ENCODE measurements at places on chromosomes 12 and 14.

- no peak for DNase-seq
Measured at GRCh38 chr12:106004289-106004688, 134.5 kb downstream of the NUAK1 start.

GRCh38 chr12:62434494-62435302 lies 31.9 kb upstream of the MON2 start:
- no peak for DNase-seq

GRCh38 chr12:53868511-53868986 lies 70.1 kb upstream of the HOXC13 start:
- no peak for DNase-seq

DNA sequence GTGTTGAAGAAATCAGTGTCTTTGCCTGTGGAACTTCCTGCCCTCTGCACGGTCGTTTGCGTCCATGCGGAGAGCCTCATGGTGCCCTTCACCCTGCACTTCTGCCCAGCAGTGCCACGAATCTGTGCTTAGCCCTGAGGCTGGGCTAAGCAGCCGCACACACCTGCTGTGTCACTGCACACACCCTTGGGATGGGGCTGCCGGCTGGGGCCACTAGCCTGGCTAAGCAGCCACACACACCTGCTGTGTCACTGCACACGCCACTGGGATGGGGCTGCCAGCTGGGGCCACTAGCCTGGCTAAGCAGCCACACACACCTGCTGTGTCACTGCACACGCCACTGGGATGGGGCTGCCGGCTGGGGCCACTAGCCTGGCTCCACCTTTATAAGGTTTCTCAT lies 188.5 kb downstream of the KIF26A start:
- no peak for DNase-seq

DNA sequence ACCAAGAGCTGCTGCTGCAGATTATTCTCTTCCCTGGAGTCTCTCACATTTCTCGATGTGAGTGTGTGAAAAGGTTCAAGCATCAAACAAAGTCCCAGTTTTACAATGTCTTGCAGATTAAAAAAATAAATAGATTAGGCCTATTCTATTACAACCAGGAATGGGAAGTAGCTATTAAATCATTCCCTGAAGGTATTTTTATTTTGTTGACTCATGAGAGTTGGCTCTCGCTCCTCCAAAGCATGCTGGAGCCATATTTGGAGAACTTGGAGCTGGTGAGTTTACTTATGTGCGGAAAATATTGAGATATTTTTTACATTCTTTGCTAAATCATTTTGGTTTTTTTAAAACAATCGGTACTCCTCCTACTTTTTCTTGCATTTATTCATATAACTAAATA lies 572.3 kb downstream of the ETNK1 start:
- DNase-seq = no peak

- no peak for DNase-seq
Measured at GRCh38 chr14:96938946-96939345, 141.8 kb downstream of the VRK1 start.

DNA sequence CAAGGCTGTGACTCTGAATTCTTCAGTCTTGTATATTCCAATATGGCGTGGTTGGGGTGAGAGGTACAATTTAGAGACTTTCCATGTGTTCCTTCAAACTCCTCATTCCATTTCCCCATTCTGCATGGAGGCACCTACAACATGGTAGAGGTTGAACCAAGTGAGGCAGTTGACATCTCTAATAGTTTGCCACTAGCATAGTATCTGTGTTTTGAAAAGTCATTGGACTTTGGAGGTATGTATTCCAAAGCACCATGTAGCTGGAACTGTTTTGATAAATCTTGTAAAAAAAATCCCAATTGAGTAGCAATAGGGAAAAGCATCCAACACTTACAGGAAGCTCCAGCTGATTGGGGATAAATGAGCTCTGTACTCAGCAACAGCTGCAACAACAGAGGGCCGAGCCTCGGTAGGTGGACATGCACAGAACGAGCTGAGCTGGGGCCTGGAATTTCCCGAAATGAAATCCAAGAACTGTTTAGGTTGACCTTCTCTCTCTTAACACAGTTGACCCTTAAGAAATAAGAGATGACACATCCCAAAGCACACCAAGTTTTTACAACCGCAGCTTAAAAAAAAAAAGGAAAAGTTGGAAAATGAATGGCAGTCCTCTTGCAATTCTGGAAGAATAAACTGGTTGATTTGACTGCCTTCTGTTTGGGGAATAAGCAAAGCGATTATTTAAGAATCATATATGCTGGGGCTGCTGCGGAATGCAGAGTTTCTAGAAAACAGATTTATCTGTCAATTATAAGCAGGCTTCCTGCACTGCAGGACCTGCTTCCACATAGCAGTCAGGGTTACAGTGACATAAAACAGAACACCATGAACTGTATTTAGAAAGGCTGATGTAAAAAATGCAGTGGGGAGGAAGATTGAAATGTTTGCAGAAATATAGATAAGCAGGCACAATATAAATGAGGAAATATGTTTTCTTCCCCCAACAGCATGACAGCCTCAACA lies 194.6 kb upstream of the KRR1 start:
- DNase-seq = no peak

DNA sequence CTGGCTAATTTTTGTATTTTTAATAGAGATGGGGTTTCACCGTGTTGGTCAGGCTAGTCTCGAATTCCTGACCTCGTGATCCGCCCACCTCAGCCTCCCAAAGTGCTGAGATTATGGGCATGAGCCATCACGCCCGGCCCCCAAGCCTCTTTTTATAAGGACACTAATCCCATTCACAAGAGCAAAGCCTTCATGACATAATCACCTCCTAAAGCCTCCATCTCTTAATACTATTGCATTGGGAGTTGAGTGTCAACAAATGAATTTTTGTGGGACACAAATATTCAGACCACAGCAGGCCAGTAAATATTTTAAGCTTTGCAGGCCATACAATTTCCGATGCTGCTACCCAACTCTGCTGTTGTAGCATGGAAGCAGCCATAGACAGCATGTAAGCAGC lies 10.9 kb downstream of the RNF212B start:
- DNase-seq = no peak

GRCh38 chr12:88052686-88053085 lies 23.5 kb upstream of the C12orf50 start:
- DNase-seq = no peak

DNA sequence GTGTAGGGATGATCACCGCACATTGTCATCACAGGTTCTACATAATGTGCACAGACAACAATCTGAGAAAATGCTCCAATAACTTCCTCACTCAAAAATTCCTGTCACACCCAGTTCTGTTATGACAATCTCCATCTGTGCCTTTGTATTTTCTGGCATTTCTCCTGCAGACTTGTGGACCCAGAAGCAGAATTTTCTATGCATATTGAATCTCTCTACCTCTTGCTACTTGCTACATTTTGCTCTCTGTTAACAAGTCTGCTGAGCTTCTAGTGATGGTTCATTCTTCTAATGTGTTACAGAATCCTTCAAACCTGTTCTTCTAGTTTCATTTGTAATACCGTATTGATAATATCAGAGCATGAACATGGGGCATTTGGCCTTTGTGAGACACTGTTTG lies 127.8 kb upstream of the PTPRQ start:
- DNase-seq = no peak

GRCh38 chr12:26287671-26288381 lies 92.5 kb downstream of the SSPN start:
- no peak for DNase-seq

DNA sequence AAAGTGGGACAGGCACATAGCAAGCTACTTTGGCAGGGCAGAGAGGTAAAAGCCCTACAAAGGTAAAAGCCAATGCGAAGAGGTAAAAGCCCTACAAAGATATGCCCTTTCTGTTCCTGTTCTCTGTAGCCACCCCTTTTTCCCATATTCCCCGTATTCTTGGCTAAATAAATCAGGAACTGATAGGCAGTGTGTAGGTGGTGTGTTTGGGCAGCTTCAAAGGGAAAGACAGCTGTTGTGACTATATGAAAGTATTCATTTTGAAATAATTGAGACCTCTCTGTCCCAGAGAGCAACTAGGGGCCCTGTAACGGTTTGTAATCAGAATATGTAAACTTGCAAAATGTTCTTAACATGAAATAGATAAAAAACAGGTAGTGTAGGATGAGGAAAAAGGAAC lies 11.3 kb upstream of the SLC41A2 start:
- no peak for DNase-seq

GRCh38 chr12:57129889-57130288 lies 1.6 kb downstream of the LRP1 start:
- no peak for DNase-seq

- no peak for DNase-seq
Measured at GRCh38 chr12:63457857-63458256, 210.4 kb downstream of the DPY19L2 start.

DNA sequence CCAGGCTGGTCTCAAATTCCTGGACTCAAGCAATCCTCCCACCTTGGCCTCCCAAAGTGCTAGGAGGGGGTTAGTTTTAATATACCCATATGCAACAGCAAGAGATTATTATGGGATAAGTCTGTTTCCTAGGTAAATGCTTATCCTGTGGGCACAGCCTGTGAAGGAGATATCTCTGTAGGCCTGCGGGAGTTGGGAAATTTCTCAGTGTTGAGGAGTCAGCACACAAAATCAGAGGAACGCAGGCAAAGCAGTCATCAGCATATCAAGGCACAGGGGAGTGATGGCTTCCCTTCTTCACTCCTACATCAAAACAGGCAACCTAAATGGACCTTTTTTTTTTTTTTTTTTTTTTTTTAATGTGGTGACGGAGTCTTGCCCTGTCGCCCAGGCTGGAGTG lies 20.9 kb upstream of the TMED10 start:
- no peak for DNase-seq

DNA sequence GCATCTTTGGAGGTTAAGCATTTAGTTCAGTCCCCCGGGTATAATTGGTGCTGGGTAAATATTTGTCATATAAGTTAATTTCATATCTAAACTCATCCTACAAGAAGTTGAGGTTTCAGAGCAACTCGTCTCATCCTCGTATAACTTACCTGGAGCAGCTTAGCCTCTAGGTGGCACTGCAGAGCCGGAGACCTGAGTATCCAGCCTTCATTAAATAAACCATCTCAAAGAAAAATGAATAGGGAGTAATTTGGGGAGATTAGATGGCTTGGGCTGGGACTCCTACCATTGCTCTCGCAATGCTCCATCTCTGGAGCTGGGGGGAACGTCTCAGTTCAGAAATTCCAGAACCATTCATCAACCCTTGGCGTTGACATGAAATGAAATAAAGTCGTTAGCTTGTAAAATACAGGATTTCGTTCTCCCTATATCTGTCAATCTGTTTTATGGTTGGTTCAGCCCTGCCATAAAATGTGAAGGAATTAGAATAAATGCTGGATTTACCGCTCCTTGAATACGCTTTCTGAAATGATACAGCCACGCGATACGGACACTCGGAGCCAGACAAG lies 122.9 kb upstream of the TMEM132D start:
- no peak for DNase-seq

DNA sequence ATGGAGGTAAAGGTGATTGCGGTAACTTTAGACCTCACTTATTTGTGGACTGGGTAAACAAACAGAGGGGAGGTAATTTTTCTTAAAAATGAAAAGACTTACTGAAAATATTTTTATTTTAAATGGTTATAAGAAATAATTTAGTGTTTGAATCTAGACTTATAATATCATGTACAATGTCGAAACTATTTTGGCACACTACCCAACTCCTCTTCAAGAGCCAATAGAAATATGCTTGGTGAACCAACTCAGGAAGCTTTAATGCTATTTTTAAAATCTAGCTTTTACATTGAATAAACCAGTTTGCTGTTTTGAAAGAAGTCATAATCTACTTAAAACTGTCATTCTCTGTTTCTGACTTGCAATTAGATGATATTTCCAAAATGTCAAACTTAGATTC lies 175.8 kb upstream of the NPAS3 start:
- no peak for DNase-seq

DNA sequence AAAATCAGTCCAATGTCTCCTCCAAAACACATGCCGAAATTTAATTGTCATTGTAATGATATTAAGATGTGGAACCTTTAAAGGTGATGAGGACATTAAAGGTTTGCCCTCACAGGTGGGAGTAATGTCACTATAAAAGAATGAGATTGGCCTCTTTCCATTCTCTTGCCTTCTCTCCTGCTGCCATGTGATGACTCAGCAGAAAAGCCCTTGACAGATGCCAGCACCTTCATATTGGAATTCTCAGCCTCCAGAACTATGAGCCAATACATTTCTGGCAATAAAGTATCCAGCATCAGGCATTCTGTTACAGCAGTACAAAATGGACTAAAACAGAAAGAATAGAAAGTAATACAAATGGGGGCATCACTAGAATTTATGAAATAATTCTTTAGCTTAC lies 609.7 kb downstream of the SLC16A7 start:
- DNase-seq = no peak

- DNase-seq = no peak
Measured at GRCh38 chr12:123945287-123946151, 27.1 kb downstream of the CCDC92 start.

All from stimulated activated effector memory CD8-positive, alpha-beta T cell treated with anti-CD3 and anti-CD28 coated beads, Interleukin-12 subunit alpha, Interleukin-12 subunit beta, amount 100 ng/mL, for 72 hours (primary cell).